ENCODE measurements at places on chromosomes 1 and 21.

DNA sequence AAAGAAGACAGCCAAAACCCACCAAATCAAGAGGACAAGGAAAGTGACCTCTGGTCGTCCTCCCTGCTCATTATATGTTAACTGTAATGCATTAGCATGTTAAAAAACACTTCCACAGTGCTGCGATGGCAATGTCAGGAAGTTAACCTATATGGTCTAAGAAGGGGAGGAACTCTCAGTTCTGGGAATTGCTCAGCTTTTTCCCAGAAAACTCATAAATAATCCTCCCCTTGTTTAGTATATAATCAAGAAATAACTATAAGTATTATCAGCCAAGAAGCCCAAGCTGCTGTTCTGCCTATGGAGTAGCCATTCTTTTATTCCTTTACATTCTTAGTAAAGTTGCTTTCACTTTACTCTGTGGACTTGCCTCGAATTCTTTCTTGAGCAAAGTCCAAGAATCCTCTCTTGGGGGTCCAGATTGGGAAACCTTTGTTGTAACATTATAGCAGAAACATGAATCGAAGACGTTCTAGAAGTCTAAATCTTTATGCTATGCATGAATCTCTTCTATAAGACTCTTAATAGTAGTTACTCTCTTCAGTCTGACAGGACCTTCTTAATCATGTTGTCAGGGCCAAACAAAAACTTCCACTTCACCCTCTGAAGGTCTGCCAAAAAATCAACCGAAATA, 110.0 kb upstream of the VANGL1 start:
- no peak for DNase-seq

GRCh38 chr1:195686764-195687163, 921.5 kb downstream of the KCNT2 start:
- no peak for DNase-seq

GRCh38 chr21:26961698-26962097, 5.2 kb downstream of the ADAMTS5 start:
- no peak for DNase-seq

DNA sequence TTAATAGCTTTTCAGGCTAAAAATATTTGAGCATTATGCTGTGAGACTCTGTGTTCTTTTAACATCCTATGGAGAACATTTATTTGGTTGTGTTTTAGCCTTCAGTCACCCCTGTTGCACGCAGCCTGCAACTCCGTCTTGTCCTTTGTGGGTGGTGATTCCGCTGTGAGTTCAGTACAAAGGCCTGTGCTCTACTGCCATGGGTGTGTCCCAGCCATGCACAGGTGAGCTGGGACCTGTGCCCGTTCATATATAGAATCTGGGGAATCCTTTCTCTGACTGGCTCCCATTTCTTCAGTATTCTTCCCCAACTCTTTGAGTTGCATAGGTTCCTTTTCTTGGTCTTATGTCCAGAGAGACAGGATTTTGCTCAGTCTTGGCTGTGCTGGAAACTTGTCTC, 61.4 kb downstream of the ACTL8 start:
- DNase-seq: no peak

- DNase-seq: no peak
These were observed 97.8 kb downstream of the ZFYVE9 start for GRCh38 chr1:52239708-52240001.

DNA sequence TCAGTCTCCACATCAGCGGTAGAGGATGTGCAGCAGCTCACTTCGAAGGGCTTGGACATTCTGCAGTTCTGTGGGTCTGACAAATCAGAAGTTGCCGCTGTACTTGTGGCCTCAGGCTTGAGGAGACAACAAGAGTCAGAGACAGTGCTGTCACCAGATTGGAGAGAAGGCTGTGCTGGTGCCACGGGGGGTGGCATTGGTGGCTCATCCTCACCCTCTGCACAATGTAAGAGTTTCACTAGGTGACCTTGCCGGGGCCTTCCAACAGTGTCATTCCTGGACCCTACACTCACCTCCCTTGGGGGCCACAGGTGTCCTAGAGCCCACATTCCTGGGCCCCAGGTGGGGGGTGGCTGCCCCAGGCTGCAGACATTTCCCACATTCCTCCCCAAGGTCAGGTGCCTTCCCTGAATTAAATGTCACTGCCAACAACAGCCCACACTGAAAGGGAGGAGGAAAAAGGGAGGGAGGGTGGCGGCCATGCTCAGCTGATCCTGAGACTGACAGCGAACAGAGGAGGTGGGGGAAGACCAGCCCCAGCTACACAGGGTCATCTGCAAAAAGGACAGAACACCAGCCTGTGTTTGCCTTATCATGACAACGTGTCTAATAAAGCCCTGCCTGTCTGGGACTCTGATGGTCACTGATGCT, 46.4 kb downstream of the TMCC2 start:
- DNase-seq: no peak

DNA sequence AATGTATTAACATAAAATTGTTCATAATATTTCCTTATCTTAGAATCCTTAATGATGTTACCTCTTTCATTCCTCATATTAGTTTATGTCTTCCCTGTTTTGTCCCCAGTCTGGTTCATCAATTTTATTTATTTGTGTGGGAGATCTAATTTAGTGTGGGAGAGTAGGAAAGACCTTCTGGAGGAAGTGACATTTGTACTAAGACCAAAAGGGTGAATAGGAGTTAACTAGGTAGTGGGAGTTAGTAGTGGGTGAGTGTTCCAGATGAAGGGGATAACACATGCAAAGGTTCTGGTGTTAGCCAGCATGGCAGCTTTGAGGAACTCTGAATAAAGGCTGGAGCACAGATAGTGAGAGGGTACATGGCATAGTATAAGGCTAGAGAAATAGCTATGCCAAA, 21.4 kb downstream of the RASAL2 start:
- no peak for DNase-seq
